Stimulated activated CD8-positive, alpha-beta memory T cell treated with anti-CD3 and anti-CD28 coated beads, Interleukin-2, amount 100 ng/mL, for 1 hour (primary cell): ENCODE measurements at places on chromosomes 2 and 18.

DNA sequence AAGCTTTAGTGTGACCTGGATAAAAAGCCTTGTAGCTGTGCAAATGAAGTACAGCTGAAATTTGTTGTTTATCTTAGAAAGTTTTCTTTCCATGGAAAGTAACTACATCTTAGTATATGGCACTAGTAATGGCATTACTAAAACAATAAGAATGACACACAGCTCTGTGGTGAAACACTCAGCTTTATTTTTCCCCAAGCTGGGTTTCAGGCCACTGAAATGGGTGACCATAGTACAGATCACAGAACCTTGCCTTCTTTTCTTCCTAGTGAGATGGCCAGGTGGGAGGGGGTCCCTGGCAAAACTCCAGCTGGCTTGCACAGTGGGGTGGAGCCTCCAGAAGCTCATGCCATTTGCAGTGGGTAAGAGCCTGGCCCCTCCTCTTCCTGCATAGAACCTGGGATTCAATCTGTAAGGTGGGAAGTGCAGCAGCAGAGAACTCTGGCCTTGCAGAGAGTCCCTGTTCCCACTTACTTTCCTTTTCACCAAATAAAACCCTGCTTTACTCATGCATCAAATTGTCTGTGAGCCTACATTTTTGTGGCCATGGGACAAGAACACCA lies 17.6 kb upstream of the GRP start:
- DNase-seq = no peak

- no peak for DNase-seq
Measured at GRCh38 chr2:209511637-209512036, 87.8 kb downstream of the MAP2 start.

- no peak for DNase-seq
Measured at GRCh38 chr2:28444956-28445355, 50.9 kb upstream of the PLB1 start.

DNA sequence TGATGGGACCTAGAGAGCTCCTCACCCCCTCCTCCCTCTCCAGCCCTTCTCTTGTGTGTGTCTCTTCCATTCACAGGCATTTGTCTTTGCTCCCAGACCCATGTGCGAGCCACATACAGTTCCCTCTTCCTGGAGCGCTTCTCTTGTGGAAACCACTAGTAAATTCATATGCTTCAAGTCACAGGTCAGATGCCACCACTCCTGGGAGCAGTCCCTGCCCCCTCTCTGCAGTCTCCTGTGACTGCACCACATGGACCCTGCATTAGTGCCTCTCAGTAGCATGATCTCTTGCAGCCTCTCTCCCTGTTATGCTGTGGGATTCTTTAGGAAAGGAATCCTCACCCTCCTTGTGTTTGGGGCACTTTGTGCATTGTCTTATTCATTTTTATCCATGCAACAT lies 96.5 kb upstream of the NFATC1 start:
- no peak for DNase-seq

DNA sequence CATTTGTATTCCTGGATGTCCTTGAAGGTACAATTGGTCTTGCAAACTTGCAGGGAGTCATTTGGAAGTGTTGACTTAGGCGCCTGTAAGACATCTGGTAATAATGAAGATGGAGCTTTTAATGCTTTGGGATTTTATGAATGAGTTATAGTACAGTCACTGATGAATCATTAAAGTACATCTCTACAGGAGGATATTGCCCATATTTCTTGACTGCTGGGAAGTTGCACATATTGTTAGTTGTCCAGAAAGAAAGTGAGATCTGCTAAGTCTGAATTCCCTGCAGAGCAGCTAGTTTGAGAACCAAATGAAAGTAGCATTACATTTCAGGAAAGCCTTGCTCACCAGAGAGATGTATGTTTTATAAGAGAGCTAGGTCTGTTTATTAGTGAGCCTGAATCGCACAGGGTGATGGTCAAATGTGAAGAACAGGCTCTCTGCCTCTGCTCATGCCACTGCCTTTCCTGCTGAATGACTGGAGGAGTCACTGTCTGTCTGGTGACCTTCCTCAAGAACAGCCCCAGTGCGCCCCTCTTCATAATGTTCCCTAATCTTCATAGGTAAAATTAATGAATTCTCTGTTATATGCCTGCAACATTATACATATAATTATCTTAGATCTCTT lies 138.9 kb upstream of the KLHL14 start:
- DNase-seq = no peak

DNA sequence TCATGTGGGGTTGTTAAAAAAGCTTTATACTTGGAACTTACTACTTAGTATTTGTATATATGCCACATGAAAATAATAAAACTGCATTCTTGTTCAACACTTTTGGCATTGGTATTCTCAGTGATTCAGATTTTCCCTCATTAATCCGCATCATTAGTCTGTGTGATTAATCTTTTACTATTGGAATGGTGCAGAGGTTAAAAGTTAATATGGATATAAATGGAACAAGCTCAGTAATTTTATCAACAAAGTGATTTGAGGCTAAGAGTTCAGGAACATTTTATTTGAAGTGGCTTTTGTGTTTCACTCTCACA lies 45.4 kb upstream of the REG3G start:
- DNase-seq = no peak

DNA sequence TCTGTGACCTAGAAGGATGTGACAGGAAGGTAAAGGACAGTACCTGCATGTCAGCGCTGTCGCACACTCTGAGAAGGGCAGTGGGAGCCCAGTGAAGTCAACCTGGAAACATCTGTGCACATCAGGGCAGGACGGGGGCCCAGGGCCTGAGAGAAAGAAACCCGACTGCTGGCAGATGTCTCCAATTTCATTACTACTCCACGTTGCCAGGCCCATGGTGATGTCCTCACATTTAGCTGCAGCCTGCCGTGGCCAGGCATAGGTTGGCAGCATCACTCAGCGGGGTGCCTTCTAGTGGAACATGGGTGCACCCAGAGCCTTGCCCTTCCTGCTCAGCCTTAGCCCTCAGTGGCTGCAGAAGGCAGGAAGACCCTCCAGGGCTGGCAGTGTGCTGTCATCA lies 72.3 kb upstream of the FOSL2 start:
- DNase-seq = no peak

DNA sequence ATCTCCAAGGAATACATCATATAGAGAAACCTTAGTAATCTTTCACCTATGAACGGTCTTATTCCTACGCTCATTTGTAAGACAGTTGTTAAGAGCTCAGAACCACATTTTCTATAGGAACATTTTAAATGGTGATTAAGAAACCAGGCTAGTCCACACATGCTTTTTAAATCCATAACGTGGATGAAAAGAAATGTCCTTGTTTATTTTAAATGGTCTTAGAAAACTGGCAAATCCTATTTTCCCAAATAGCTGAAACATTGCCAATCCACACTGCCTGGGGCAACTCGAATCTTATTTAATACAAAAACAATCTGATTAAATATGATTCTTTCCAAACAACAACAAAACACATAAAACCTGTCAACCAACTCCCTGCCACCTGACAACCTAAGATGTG lies 23.7 kb downstream of the METTL8 start:
- DNase-seq = no peak

- DNase-seq = no peak
Measured at GRCh38 chr2:18299423-18300212, 260.8 kb downstream of the RDH14 start.

GRCh38 chr2:215737477-215737876 lies 275.9 kb downstream of the MREG start:
- DNase-seq = no peak

- DNase-seq = no peak
Measured at GRCh38 chr18:25097057-25097456, 254.9 kb downstream of the ZNF521 start.

DNA sequence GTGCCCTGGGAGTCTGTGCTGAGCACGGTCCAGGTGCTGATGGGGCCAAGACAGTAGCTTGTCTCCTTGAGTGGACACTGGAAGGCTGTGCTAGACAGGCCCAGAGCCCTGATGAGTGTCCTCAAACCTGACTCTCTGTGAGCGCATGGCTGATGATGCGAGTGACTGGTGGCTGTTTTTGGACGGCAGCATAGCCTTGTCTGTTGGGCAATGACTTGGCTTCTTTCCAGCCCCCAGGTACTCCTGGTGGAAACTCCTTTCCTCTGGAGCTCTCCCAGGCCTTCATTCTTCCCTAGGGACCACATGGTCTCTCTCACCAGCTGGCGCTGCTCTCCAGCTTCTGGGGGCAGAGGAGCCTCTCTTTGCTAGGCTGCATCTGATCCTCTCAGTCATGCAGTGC lies 207.6 kb upstream of the SMIM21 start:
- DNase-seq = no peak

DNA sequence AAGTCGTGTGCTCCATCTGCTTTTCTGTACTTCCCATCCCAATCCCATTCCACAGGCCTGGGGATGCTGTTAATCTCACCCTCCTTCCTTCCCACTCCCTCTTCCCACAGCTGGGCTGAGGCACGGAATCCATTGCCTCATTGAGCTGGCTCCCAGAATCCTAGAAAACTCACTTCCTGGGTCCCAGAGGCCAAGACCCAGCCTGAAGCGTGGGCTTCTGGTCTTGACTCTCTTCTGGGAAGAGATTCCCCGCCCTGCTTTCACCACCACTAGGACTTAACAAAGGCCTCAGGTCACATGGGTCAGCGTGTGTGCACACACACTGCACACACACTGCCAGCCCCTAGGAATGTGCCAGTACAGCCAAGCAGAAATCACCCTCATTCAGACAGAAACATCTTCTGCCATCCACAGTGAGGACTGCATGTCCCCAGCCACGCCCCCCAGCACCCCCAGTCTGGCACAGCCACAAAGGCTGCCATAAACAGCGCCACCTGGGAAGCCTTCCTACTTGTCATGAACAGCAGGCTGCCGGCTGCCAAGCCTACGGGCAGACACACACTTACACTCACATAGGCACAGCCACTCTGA lies 165.8 kb downstream of the TNS1 start:
- DNase-seq = no peak

DNA sequence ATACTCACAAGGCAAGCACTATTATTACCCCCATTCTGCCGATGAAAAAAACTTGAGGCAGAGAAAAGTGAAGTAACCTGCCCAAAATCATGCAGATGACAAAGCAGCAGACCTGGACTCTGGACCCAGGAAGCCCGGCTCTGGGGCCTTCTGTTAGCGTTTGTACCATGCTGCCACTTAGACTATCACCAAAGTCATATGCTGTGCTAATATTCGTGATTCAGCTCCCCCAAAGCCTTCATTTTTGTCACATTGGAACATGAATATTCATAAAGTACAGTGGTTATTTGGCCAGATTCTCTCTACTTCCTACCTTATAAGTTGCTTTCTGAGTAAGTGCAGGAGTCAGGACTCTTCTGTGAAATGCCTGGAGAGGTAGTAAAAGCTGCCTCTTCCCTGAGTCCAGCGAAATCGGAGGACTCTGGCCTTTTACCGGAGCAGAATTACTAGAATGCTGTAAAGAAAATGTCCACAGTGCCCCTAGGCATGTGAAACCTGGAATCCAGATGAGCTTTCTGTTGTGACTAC lies 86.7 kb downstream of the FTCDNL1 start:
- DNase-seq = no peak

GRCh38 chr18:40326985-40327384 lies 1628.0 kb upstream of the PIK3C3 start:
- no peak for DNase-seq

GRCh38 chr2:129301431-129301913 lies 678.0 kb upstream of the RAB6C start:
- DNase-seq = no peak

- no peak for DNase-seq
Measured at GRCh38 chr18:1928711-1929110, 642.6 kb downstream of the METTL4 start.

DNA sequence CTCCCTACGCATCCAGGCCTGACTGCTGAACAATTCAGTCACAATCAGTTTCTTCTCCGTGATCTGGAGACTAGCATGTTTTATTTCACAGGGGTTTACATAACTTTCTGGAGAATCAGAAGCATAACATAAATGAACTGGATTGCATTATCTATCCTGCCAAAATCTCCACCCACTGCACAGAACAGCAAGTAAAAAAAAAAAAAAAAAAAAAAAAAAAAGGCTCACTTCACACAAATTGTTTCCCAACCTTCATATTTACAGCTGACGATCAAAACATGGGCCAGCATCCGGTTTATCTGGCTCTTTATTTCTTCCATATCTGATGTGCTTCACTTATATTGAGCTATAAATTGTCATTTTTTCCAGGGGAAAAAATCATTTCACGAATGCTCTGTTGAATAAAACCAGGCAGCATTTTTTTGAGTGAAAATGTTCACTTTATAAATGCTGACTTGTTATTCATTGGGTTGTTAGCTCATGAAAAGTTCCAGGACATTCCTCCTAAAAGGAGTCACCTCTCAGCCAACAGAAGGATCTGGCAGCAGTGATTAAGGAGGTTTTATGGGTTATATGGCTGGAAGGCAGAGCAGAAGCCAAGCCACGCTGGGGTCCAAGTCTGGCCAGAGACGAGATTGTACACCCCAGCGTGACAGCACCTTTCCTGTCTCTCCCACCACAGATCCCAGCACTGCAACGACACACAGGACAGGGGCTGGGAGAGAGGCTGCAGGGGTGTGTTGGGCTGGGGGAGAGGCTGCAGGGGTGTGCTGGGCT lies 51.2 kb upstream of the GLI2 start:
- no peak for DNase-seq

DNA sequence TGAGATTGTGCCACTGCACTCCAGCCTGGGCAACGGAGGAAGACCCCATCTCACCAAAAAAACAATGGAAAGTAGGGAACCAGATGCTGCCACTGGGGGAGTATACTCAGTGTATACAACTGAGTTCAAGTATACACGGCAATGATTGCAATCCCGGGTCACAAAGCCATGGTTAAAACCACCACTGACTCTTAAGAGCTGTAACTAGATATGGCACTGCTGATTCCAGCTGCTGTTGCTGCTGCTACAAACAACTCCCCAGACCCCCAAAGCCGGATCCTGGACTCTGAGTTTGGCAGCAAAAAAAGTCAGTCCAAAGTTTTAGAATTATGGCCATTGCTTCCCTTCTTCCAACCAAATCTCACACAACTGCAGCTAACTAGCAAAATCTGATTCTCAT lies 43.7 kb upstream of the COX7A2L start:
- DNase-seq = no peak

DNA sequence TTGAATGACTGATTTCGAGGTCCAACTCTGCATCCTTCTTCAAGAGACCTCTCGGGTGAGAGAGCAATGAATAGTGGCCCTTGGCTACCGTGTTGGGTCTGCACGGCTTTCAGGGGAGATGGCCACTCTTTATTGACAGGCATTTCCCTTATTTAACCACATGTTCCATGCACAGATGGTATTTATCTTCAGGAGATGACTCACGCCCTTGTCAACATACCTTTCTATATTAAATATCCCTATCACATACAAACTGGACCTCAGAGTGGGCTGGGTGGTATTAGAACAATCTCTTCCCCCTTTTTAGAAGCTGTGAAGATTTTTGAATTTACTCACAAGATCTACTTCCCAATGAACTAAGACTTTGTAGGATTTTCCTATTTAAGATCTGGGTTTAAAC lies 109.6 kb upstream of the CDC42EP3 start:
- DNase-seq = no peak

DNA sequence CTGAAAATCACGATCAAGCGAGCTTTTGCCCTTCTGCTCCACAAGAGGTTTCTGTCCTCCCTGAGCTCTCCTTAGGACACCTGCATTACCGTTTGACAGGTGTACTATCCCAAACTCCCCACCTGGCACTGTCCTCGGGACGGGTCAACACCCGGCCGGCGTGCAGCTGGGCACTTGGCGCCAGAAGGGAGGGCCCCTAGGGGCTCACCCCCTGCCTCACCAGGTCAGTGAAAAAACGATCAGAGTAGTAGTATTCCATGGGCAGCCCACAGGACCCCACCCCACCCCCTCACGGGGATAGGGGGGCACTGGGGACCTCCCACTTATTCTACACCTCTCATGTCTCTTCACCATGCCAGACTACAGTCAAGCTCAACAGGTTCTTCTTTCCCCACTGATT lies 117.6 kb upstream of the ANKRD30BL start:
- no peak for DNase-seq

GRCh38 chr18:62434798-62435197 lies 88.0 kb upstream of the ZCCHC2 start:
- DNase-seq = no peak
